CD4-positive, alpha-beta T cell treated with Interleukin-4 for 1 hour (primary cell): ENCODE measurements at places on chromosomes 3 and 15.

GRCh38 chr3:171454041-171454440 lies 6.2 kb downstream of the TNIK start:
- DNase-seq: no peak

DNA sequence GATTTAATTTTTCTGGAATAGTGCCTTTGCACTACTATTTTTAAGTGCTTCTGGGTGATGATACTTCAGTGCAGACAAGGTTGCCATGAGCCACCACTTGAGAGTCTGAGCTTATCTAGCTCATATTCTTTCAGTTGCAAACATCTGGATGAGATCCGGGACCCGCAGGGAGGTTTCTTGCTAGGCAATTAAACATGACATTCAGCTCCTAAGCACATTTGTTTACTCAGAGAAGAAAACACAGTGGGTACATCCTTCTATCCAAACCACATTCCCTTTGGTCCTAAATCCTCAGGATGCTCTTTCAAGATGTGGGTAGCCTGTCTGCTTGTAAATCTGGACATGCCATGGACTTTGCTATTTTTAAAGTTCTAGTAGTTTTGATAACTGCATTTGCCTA lies 12.0 kb downstream of the PLSCR1 start:
- DNase-seq: no peak

GRCh38 chr15:59420108-59420507 lies 17.9 kb upstream of the FAM81A start:
- DNase-seq: no peak

- DNase-seq: no peak
These were observed 693.0 kb upstream of the CADM2 start for GRCh38 chr3:84265768-84266167.

- DNase-seq: no peak
These were observed 21.6 kb downstream of the SLC6A6 start for GRCh38 chr3:14423963-14424362.

DNA sequence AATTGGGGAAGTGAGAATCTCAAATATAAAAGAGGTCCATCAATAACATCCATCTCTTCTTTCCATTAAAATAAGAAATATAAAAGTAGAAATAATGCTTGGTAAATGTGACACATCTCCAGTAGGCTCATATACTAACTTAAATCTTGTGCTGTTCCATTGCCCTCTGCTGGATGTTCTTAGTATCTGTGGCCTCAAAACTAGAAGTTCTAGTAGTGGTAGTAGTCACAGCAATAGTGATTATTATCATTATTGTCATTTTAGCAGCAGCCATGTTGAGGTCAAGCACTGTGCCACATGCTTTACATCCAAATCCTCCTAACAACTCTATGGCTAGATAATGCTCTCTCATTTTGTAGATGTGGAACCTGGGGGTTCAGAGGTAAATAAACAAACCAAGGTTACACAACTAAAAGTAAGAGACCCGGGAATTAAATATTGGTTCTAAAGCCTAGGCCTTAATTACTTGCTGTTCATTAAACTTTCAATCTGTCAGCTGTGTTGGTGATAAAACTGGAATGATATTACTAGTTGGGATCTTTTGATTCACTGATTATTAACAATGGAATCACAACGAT lies 20.2 kb upstream of the BTLA start:
- DNase-seq: peak; percentile 77

DNA sequence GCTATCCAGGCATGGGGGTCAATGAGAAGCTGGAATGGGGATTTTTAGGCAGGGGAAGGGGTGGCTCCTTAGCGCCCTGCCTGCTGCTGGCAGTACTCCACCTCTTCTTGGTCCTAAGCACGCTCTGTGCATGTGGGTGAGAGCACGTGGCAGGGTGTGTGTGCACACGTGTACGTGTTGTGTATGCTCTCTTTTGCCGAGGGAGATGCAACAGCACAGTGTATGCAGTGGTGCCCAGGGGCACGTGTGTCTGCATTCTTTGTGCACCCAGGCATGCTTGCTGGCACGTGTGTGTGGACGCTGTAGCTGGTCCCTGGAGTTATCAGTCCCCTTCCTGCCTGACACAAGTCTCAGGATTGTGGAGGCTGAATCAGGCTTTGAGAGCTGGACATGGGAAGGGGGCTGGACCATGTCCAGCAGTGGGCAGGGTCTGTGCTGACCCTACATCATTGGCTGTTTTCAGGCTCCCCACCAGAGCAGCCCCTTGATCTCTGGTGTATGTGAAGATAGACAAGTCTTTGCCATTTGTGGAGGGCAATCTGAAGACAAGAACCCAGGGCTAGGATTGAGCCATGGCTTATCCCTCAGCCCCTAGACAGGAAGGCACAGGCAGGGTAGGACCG lies 1.9 kb upstream of the CAMKV start:
- DNase-seq: no peak

GRCh38 chr3:147422196-147422595 lies 13.0 kb downstream of the ZIC1 start:
- no peak for DNase-seq

DNA sequence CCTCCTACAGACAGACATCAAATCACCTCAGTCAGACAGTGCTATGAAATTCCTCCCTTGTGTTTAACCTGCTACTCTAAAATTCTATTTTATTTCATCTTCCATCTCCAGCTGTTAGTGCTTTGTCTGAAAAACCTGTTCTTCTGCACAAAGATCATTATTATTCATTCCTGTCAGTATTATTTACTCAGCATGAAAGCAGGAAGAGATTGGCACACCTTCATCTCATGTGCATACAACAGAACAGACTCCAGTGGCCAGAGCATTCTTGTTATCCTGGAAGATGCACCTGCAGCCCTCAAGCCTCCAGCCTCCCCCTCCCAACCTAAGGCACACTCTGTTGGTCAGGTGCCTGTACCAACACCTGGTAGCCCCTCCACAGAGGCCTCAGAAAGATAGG lies 1.8 kb upstream of the ROPN1B start:
- no peak for DNase-seq

- DNase-seq: no peak
These were observed 259.6 kb upstream of the ZNF717 start for GRCh38 chr3:76044601-76045600.

DNA sequence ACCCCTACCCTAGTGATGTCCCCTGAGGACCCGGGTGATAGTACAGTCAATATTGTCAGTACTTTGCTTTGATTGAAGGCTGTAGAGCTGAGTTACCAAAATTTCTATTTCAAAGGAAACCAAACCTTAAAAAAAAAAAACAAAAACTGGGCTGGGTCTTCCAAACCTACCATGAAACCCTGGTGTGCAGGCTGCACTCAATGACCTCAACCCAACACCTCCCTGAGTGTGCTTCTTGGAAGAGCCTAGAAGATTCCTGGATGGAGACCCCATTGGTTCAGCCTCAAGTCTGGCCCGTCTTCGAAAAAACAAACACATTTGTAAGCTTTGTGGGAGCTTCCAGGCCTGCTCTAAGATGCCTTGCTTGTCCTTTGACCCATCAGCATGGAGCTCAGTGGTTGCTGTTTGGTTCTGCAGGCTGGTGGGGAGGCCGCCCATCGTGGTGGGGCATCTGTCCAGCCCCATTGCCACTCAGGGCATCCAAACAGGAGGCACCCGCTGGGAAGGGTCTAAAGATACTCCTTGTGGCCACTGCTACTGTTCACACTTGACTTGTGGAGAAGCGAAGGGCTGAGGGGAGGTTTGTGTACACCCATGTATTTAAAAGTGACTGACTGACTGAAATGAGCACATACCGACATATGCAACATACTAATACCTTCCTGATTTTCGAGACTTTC lies 32.2 kb downstream of the CRTAP start:
- DNase-seq: no peak

DNA sequence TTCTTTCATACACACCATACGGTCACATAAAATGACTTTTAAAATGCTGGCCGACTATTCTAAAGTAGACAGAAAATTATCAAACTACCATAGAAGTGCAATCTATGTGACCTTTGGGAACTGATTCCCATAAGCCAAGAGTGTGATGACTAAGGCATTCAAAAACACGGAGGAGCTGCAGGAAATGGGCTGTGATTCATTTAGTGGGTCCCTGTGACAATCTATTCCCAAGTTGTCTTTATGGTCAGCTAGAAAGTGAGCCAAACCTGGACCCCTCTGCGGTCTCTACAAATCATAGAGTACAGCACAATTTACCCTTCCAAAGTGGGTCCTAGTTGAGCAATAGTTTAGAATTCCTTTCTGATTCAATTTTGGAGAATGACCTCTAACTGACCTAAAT lies 251.5 kb upstream of the CBLB start:
- no peak for DNase-seq

DNA sequence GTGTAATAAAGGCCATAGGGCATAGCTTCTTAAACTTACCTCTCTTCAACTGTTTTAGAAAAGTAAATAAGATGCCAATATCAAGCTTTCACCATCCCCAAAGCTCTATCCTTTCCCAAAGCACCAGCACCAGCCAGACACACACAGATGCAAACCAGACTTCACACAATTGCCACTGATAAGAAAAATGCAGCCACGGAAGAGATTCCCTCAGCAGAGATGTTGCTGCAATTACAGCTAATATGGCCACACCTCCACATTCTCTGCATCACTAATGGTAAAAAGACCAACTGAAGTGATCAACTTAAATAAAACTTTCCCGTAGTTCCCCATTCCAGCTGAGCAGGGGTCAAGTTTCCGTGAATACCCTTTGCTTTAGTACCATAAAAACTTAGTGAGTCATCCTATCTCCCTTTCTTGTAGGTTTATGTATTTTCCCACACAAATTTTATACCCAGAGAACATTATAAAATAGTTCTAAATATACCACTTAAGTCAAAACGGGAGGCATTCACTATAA lies 64.4 kb downstream of the SLC9A9 start:
- no peak for DNase-seq

DNA sequence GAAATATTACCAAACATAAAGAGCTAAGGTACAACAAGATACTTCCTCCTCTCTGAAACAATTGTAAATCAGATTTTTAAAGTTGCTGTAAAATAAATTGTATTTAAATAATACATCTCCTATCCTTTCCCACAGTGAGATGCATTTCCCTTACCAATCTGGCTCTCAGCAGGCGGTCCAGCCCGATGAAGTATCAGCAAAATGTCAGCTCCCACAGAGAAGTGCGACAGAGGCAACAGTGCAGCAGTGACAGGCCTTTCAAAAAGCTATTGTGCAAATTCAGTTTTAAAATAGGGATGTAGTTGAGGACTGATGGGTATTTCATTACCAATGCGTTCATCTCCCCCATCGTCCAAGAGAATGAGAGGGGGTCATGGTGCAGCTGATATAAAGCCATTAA lies 733.2 kb upstream of the GOLIM4 start:
- DNase-seq: no peak

GRCh38 chr3:17466028-17466427 lies 276.4 kb downstream of the TBC1D5 start:
- DNase-seq: no peak

- DNase-seq: no peak
These were observed 40.5 kb downstream of the NGRN start for GRCh38 chr15:90305932-90306331.

GRCh38 chr3:176005564-176005963 lies 1146.4 kb downstream of the NAALADL2 start:
- DNase-seq: no peak

DNA sequence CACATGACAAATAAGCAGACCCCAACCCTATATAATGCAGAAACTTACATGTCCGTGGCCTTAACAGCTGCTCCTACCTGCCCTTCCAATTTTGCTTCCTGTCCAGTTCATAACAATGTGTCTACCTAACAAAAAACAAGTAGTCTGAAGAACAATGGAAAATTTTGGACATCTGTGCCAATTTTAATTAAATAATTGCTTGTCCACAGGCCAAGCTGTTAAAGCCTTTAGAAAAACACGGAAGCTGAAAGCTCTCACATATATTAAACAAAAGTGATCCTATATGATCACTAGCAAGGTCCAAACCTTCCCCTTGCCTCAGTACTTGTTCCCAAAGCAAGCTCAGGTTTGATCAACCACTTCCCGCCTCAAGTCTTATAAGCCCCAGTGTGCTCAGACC lies 37.1 kb downstream of the MAGI1 start:
- no peak for DNase-seq

- no peak for DNase-seq
These were observed 120.9 kb downstream of the ZMAT3 start for GRCh38 chr3:178950676-178951075.

DNA sequence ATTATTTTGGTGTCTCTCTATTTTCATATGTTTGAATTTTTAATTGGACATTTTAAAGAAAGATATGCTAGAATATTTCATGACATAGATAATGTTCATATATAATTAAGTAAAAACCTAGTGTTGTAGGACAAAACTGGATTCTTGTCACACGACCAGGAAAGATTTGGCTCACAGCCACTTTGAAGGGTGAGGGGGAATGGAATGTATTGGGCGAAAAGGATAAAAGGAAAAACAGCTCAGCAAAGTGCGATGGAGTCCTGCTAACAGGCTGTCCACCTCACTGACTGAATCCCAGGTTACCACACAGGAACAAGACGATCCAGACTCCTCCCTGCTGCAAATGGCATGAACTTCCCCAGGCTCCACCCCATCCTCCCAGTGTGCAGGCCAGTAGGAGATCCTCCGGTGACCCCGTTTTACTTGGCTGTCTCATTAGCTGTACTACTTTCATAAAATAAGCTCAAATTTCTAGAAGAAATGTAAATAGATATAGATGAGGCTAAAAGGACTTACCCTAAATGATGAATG lies 186.2 kb downstream of the CD47 start:
- DNase-seq: no peak

GRCh38 chr15:69755551-69756310 lies 303.1 kb downstream of the RPLP1 start:
- peak; percentile 64 for DNase-seq

- DNase-seq: no peak
These were observed 415.8 kb upstream of the GOLIM4 start for GRCh38 chr3:168511428-168512014.

- no peak for DNase-seq
These were observed 432.7 kb upstream of the ALCAM start for GRCh38 chr3:104933972-104934371.

GRCh38 chr15:89625716-89626115 lies 29.6 kb downstream of the KIF7 start:
- DNase-seq: no peak

GRCh38 chr3:49602049-49602554 lies 47.8 kb downstream of the BSN start:
- DNase-seq: no peak

GRCh38 chr3:52520716-52521487 lies 12.8 kb downstream of the NT5DC2 start:
- no peak for DNase-seq

- DNase-seq: no peak
These were observed 123.8 kb downstream of the SV2B start for GRCh38 chr15:91223863-91224262.

GRCh38 chr3:50324351-50325112 lies 2.0 kb upstream of the HYAL2 start:
- DNase-seq: peak; percentile 68

GRCh38 chr15:63122002-63122875 lies 578 bp downstream of the LACTB start:
- DNase-seq: peak; percentile 92

- DNase-seq: no peak
These were observed 23.1 kb upstream of the GPR171 start for GRCh38 chr3:151226088-151226563.

GRCh38 chr15:44308889-44309288 lies 20.4 kb downstream of the GOLM2 start:
- no peak for DNase-seq

GRCh38 chr3:9172851-9173321 lies 76.6 kb downstream of the SRGAP3 start:
- DNase-seq: no peak

GRCh38 chr3:171056528-171056927 lies 30.0 kb upstream of the SLC2A2 start:
- no peak for DNase-seq
